ENCODE measurements at places on chromosomes 3 and 15.

DNA sequence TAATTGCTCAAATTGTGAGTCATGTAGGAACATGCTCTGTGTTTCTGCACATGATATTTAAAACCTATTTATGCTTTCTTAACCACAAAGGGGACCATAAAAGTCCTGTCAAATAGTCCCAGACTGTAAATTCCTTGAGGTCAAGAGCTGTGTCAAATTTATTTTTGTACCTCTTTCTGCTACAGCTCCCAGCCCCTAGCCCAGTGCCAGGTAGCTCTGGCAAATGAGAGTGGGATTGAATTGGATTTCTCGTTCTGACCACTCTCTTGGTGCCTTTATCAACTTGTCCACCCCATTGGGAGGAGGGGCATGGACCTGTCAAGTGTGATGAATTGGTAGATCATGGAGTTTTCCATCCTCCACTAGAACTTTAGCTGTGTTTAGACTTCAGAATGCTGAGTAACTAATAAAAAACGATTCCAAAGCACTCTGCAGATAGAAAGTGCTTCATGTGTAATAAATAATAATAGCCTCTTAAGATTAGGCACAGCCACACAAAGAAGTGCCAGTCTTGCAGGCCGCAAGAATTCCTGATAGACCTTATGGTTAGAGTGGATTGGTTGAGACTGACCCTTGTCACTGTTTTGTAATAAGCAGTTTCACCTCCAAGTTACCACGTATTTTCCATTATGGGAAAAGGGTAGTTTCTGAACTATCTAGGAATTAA, 120.4 kb downstream of the LPP start:
- no peak for DNase-seq

GRCh38 chr3:194740859-194741491, 55.3 kb downstream of the FAM43A start:
- no peak for DNase-seq

GRCh38 chr15:68678746-68679145, 100.0 kb downstream of the CORO2B start:
- peak; percentile 36 for DNase-seq

GRCh38 chr3:34584971-34585370, 786.5 kb downstream of the PDCD6IP start:
- DNase-seq = no peak

GRCh38 chr3:141405591-141405990, 37.3 kb downstream of the ZBTB38 start:
- DNase-seq = no peak

DNA sequence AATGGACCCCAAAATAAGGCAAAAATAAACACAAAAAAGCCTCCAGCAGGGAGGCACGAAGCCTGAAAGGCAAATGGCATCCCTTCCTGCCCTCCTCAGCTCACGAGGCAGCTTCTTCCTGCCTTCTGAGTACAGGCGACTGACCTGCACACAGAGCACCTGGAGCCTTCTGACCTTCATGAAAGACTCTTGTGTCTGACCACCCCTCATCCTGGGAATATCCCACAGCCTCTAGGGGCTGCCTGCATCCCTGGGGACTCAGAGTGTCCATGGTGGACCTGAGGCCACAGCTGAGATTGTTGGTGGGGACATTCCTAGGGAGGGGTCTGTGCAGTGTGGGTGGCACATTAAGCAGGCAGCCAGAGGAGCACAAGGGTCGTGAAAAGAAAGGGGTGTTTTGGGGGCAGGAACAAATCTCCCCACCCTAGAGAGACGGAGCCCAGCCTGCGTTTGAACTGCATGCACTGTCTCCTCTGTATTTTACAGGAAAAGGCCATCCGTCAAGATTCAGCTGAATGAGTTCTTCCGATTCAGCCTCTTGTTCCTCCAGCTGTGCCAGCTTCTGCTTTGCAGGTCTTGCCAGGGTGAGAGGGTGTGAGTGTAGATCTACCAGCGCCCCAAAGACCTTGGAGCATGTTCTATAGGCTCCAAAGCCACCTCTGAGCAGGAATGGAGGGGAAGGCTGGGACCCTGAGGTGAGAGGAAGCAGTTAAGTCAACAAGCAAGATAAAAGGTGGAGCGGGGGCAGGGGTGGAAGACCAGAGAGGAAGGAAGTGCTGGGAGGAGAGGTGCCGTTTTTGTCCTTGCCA, 80.4 kb upstream of the MEF2A start:
- DNase-seq = peak; percentile 21

DNA sequence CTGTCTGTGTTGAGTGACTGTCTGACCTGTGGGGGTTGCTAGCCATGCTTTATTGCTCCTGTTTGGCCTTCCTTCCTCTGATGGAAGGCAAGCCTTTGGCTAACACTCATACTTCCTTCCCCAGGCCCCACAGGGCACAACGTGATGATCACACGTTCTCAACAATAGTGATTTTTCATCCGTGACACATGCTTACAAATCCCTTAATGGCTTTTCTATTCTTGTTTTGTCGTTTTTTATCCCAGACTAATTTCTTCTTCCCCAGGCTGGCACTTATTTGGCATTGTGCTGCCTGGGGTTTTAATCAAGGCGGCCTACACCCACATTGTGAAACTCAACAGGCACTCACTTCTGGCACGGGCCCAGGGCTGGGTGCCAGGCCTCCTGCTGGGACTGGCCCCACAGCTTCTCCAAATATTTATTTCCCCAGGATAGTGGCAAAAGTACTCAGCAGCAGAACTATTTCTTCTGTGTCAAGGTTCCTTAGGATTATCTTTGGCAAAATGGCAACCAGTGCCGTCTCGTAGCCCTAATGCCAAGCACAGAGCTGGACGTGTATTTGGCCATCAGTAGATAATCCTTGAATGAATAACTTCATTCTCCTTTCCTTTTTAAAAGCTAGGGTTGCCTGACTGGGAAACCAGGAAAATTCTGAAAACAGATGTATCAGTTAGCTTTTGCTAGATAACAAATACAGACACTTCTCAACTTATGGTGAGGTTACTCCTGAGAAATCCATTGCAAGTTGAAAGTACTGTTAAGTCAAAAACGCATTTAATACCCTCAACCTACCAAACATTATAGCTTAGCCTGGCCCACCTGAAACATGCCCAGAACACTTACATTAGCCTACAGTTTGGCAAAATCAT, 30.6 kb downstream of the CMTM7 start:
- DNase-seq = peak; percentile 76

DNA sequence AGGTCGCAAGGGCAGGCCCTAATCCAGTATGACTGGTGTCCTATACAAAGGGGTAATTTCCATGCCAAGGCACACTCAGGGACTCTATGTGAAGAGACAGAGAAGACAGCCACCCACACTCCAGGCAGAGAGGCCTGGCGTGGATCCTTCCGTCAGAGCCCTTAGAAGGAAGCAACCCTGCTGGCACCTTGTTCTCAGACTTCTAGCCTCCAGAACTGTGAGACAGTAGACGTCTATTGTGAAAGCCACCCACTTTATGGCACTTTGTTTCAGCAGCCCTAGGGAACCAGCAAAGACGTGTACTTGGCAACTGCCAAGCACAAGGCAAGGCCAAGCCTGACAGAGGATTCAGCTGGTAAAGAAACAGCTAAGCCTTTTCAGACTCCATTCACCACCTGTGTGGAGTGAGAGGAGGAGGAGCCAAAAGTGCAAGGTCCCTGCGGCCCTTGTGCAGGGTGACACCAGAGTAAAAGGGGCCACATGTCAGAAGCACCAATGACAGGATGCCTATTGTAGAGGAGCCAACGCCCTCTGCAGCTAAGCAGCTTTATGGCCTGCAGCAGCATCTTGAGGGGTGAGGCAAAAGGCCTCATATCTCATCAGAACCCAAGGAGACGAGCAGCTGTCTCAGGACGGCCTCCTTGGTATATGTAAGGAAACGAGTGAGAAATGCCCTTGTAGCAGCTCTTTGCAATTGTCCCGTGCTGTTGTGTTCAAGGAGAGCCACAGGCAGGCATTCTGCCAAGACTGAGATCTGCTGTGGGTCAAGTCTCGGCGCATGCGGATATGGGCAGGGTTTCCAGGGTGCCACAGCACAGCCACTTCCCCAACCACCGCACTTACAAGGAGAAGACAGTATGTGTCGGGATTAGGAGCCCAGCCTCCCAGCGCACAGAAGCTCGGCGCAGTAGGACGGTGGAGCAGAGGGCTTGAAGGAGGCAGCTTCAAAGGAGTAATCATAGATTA, 121.5 kb upstream of the LIPC start:
- DNase-seq = no peak

DNA sequence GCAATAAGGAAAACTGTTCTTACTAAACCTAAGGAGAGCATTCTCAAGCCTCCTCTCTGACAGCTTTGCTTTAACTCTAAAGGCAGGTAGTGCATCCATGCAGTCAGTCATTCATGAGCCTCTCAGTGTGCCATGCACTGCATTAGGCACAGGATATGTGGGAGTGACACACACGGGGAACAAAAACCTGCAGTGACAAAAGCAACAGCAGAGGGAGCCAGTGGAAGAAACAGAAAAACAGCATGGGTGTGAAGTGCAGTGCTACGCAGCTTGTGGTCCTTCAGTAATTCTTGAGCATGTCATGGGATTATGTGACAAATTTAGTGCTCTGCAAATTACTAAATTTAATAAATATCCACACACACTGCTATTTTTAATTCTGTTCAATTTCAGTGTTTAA, 230.7 kb downstream of the BBX start:
- peak; percentile 72 for DNase-seq

- DNase-seq = no peak
Measured at GRCh38 chr3:151002003-151002981, 29.8 kb upstream of the CLRN1 start.

DNA sequence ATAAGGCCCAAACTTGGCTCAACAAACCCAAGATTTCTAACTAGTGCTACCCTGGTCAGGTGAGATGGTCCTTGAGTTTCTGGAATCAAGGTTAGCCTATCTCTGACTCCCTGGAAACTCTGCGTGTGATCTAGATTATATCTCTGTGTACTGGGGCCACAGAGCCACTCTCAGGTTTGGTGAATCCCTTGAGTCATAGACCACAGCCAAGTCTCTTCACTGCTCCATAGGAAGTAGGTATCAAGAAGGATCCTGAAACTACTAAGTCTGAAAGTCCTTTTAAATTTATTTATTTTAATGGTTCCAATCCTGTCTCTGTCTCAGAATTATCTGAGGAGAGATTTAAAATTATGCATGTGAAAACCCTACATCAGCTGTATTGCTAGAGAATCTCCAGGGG, 99.1 kb downstream of the TUSC7 start:
- no peak for DNase-seq

DNA sequence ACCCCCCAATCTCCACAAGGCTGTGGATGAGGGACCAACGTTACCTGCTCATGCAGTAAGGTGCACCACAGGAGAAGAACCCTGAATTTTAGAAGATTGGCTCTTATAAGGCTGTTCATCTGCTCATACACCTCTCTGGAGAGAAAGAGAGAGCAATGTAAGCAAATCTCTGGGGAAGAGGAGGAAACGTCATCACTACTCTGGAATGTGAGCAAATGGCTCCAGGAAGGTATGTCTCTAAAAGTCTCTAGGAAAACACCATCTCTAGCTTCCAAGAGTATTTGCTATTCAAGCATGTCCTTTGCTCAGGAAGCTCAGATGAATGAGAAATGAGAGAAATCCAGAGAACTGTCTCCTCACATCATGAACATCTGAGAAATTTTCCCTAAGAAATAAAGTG, 235.4 kb downstream of the TBL1XR1 start:
- no peak for DNase-seq

DNA sequence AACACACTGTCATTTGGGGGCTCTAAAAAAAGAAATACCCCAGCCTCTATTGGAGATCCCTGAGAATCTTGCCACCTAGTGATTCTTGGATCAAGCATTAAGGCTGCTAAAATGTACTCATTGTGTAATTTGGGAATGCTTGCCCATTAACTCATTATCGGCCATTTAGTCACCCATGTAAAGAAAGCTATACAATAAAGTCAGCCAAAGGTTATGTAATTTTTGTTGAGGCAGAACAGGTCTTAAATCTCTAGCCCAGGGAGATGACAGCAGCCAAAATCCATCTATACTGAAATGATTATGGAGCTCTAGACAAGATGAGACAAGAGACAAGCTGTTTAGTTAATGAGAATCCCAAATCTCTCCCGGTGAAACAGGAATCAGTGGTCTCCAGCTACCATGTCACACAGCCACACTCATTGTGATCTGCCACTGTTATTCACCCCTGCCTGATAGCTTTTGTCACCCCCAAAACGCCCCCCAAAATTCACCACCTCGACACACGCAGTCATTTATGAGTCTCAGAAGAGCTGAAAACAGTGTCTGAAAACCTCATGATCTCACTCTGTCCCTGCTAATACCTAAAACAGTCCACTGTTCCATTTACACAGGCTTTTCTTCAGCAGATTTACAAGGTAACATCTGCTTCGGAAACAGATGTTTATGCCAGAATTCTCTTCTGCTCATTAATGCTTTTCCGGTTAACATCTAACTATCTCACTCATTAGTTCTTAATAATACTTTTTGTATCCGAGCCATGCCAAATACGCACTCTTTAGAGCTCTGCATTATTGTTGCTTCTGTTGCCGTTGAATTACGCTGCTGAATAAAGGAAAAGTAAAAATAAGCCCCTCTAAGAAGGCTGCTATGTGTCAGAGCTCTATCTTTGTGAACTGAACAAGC, 138.5 kb downstream of the RORA start:
- DNase-seq = no peak

- no peak for DNase-seq
Measured at GRCh38 chr3:73206030-73206429, 144.6 kb downstream of the EBLN2 start.

- DNase-seq = no peak
Measured at GRCh38 chr15:99326235-99326634, 75.0 kb downstream of the LRRC28 start.

DNA sequence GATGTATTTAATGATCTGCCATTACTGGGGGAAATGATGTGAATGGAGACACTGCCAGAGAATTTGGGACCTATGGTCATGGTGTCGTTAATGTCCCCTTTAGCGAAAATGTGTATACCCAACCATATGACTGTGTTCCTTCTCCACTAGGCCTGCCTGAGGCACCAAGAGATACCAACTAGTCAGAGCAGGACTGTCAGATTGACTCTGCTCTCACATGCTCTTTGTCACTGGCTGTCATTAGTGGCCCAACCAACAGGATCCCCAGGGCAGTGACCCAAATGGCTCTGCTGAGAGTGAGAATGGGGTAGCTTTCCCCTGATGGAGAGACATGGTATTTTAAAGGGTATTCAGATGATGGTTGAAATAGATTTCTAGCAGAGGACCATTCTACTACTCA, 2.8 kb downstream of the TAGLN3 start:
- DNase-seq = no peak

DNA sequence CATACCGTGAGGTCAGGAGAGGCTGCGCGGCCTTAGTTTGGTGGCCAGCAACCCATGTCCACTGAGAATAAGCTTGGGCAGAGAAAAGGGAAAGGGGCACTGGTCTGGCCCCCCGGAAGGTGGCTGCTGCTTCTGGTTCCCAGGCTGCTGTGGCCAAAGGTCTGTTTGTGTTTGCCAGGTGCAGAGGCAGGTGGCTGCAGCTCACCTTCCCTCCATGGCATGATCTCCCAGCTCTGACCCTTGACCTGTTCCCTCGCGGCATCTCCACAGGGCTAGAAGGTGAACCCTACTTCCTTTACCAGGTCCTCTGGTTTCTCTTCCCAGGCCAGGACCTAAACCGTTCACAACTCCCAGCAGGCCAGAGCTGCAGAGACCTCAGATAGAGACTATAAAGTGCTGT, 13.8 kb downstream of the VPS18 start:
- DNase-seq = no peak

Data from hematopoietic multipotent progenitor cell treated with erythropoietin and hydrocortisone succinate and interleukin-3 and kit ligand, for 6 days (in vitro differentiated cells).